ENCODE measurements at places on chromosomes 2 and 18.

GRCh38 chr18:69730664-69731063 is 217.0 kb downstream of the CD226 start:
- no peak for DNase-seq

DNA sequence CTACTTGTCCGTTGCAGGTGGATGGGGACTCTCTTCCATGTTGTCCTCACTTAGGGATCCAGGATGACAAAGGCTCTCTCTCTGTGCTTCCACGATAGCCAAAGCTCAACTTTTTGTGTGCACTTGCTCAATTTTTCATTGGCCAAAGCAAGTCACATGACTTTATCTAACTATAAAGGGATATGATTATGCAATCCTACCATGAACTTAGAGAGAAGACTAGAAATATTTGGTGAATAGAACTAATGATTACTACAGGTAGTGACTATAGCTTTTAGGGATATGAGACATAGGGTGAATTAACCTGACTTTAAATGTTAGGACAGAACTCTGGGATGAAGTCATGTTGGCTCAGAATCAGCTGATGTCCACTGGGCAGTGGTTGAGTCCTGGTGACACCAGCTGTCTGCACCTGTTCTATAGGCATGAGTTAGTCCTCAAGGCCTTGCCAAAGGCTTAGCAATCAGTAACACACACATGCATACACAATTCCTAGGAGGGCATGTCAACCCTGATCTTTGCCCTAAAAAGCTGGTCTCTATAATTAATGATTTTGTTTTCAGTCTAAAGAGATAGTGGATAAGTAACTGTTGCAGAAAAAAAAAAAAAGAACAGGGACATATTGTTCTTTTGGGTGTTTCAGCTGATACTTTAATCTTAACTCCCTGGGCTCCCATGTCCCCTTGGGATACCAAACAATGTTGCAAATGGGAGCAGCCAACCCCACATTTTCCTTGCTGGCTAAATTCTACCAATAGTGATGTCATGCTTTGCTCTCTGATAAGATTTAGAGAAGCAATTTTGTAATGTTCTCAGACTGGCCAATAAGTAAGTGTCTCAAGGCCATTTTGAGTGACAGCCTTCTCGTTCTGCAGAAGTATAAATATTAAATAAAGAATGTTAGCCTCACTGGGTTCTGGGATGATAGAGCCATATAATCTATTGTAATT is 12.5 kb upstream of the HK2 start:
- DNase-seq, result no peak

DNA sequence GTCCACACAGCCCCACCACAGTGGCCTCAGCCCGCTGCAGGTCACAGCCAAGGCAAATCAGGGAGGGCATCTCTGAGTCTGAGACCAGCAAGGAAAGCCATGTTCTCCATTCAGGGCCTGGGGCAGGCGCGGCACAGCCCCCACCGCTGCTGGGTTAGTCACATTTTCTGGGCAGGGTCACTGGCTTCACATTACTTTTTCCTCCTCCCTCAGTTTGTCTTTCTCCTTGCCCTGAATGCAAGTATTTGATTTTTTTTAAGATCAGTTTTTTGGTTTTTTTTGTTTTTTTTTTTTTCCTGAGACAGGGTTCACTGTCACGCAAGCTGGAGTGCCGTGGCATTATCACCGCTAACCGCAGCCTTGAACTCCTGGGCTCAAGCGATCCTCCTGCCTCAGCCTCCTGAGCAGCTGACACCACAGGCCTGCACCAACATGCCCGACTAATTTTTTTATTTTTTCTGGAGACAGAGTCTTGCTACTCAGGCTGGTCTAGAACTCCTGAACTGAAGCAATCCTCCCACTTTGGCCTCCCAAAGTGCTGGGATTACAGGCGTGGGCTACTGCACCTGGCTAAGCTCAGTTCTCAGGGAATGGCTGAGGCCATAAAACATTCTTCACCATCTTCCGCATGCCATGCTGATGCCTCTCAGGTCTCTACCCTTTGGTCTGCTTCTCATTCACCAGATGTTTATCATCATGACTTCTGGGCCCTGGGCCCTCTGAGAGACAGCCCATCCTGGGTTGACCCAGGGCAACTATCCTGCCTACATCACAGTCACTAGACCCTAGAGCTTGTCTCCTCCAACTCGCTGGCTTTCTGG is 628 bp upstream of the CAPG start:
- DNase-seq, result no peak

DNA sequence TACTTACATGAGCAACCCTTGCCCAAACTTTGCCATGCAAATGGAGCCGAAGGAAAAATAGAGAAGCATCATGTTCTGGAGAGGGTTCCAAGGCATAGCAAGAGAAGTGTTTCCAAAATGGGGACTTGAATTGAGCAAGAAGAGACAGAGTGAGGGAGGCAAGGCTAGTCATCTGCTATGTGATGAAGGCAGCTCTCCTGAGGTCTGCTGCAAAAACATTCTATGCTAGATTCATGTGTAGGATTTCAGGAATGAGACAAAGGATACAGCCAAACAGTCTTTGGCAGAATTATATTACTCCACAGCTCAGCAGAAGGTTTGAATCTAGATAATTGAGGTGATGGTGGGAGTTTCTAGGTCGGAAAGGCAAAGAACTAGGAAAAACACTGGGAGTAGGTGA is 24.1 kb upstream of the MRPL19 start:
- no peak for DNase-seq

GRCh38 chr2:12694990-12695774 is 21.6 kb upstream of the TRIB2 start:
- no peak for DNase-seq

- DNase-seq, result no peak
Observed at GRCh38 chr2:37788602-37789209, 117.3 kb upstream of the CDC42EP3 start.

- no peak for DNase-seq
Observed at GRCh38 chr18:22433956-22434355, 16.2 kb upstream of the CTAGE1 start.

DNA sequence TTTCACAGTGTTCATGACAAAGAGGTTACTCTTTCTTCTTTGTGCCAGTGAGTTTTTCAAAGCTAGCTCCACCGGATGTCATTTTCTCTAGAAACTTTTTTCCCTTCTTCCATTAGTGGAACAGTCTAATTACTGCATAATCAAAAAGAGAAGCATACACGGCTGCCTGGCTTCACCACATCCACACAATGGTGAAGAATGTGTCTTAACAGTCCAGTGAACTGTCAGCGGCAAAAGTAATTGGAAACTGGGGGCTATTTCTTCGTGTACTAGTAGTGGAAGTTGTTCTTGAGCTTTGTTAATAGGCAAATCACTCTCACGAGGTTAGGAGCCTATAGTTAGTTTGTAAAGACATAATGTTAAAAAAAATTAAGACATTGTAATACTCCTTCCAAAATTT is 32.9 kb upstream of the PIK3C3 start:
- DNase-seq, result no peak

DNA sequence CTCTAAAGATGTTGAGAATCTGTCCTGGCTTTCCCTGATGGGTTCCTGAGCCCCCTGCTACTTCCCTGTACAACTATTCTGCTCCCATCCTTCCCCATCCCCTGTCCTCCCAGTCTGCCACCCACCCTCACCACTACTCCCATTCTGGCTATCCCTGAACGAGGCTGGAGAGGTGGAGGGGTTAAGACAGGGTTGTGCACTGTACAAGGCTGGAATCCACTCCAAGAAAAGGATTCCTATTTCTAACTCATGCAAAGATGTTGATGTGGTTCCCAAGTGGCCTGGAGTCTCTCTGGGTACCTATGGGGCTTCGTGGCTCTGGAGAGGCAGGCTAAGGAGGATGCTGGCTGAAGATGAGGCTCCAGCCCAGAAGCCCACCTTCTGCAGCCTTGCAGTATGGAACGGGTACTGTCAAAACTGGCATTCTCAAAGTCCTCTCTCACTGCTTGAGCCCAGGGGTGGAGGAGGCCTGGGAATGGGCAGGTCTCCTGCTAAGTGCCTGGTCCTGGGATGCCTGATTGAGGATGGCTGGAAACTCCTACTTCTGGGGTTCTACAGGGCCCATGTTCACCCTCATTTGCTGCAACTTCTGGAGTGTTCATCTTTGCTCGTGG is 1.3 kb upstream of the FEV start:
- no peak for DNase-seq

GRCh38 chr18:13257361-13257980 is 38.9 kb downstream of the LDLRAD4 start:
- no peak for DNase-seq

DNA sequence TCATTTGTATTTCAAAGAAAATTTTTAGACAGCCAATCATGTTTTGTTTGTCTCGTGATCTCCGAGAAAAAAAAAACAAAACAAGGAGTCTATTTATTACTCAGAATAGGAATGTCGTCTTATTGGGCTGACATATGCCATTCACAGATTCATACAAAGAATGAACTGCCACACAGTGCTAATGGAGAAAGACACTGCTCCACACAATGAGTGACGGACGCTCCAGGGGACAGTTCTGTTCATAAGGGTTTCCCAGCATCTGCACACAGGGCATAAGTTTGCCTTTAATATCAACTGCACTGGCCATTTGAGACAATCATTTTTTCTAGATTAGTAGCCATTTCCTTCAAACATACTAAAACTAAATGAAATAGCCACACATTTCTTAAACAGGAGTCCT is 3.4 kb downstream of the SERTAD2 start:
- no peak for DNase-seq

DNA sequence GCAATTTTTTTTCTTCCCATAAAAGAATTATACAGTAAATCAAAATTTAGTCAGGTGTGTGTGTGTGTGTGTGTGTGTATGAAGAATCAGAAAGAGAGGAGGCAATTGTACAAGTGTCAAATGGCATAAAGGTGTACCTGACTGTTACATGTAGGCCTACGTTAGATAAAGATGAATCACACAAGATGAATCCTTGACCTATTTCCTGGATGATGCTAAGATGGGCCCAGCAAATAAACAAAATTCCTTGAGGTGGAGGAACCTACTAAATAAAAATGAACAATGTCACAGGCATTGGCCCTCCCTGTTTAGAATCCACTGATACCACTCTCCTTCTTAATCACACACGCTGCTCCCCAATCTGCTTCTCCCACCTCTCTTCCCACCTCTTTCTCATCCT is 79.7 kb upstream of the LRATD1 start:
- DNase-seq, result no peak

GRCh38 chr2:241865957-241866789 is 3.4 kb upstream of the RTP5 start:
- DNase-seq, result peak; percentile 53

- DNase-seq, result no peak
Observed at GRCh38 chr18:37261246-37261840, 304.3 kb downstream of the CELF4 start.

DNA sequence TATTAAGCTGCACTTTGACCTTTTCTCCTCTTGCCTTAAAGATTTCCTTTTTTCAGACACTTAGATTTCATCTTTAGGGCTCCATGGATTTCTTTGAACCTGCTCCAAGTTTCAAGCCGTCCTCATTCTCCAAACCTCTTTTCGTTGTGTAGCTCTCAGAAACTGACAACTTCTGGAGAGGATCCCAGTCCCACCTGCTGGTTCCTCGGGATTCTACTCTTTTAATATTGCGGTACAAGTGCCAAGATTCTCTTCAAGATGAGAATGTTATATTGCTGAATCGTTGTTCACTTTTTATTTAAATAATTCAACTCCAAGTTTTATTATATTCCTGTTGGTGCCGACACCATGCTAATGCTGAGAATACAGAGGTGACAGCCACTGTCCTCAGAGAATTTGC is 141.1 kb downstream of the CDH20 start:
- DNase-seq, result no peak

GRCh38 chr2:122525336-122525735 is 769.9 kb downstream of the TSN start:
- no peak for DNase-seq

DNA sequence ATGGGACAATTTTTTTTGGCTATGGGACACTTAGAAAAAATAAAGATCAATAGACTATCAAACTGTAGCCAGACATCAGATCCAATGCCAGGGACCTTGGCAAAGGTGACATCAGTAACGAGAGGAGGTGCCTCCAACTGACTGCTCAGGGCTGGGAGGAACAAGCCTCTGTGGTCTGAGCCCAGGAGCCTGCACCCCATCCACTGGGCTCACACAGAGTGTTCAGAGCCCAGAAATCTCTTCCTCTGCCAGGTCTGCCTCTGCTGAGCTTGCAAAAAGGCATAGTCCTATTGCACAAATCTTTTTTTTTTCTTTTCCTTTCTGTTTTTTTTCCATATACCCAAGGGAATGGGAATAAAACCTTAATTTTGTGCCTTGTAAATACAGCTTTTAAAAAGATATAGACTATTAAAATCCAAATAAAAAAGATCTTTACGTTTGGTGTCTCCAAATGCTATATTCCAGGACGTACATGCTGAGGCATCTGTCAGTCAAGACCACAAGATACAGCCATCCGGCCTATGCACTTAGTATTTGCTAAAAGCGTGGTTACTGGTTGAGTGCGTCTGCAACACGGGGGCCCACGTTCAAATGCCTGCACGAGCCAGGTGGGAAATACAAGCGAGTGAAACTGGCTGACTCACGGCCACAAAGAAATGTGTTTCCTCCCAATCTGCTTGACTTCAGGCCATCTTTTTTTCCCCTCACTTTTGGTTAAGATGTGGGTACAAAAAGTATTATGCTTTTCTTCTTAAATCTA is 7.8 kb upstream of the ARHGAP25 start:
- peak; percentile 90 for DNase-seq

DNA sequence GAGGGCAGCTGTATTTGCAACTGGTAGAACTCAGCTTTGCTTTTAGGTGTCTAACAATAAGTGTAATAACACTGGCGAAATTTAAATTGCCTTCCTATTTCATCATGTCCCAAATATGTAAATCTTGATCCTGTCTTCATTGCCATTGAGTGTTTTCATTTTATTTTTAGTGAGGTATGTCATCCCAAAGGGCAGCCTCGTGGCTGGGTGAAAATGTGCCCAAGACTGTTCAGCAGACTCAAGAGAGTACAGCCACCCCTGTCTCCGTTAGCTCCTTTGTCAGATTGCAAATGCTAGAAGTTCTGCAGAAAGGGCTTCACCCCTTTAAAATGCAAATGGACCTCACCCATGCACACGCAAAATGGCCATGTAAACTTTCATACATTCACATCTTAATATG is 278.8 kb downstream of the RND3 start:
- DNase-seq, result no peak

- DNase-seq, result no peak
Observed at GRCh38 chr18:79258447-79258846, 137.3 kb upstream of the NFATC1 start.

- no peak for DNase-seq
Observed at GRCh38 chr18:63700501-63700900, 2.3 kb upstream of the SERPINB11 start.

- no peak for DNase-seq
Observed at GRCh38 chr2:109527079-109527478, 86.7 kb downstream of the SEPTIN10 start.
